Activated CD4-positive, CD25-positive, alpha-beta regulatory T cell (primary cell): ENCODE measurements at places on chromosomes 12 and 14.

DNA sequence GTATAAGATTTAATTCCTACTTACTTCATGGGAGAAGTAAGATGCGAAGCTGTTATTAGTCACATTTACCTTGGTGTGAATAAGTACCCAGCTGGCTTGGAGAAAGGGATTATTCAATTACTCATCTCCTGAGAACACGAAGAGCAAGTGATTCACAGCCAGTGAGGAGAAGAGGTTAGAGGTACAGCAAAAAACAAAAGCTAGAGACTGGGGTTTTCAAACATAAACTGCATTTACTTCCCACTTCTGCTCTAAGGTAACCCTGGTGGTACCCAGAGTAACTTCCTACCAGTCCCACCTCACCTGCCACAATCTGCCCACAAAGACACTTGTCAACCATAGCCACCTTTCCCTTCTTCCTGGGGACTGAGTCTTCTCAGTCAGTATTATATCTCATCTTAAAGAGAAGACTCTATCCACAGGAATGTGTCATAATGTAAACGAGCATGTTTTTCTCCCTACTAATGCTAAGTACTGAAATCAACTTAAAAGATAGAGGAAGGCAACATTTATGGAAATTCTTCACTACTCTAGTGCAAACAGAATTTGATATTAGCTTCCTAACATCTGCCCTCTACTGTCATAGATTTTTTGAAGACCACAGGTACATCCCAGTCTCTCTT lies 6.0 kb upstream of the IL22 start:
- no peak for DNase-seq

- no peak for DNase-seq
These were observed 75.9 kb upstream of the AVPR1A start for GRCh38 chr12:63226792-63227463.

DNA sequence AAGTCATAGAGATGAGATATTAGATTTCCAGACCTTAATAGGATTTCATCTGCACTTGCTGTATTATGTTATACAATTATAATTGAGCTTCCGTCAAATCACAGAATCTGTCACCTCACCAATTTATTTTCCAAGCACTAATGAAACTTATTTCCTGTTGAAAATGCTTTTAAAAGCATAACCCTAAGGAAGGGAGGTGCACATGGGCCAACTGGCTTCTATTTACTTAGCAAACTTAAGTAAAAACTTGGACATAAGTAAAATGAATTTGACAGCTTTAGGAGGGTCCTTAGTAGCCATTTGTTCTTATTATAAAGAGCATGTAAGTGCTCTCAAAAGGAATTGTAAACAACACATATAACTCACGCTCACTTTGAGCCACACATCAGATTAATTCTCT lies 462.2 kb upstream of the TMPO start:
- DNase-seq = no peak

DNA sequence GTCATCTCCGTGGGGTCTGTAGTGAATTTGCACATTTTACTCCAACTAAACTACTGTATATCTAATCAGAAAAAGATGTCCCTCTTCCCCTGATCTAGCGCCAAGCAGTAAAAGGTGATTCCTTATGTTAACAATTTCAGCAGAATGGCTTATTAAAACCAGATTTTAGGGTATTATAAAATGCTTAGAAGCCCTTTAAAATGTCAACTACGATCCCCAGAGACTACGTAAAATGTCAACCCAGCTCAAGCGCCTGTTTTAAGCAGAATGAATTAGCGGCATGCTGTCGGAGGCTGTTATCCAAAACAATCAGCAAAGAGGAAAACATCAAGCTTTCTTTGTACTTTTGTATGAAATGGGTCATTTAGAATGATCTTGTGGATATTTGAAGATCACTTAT lies 408.9 kb downstream of the SOX5 start:
- DNase-seq = no peak

DNA sequence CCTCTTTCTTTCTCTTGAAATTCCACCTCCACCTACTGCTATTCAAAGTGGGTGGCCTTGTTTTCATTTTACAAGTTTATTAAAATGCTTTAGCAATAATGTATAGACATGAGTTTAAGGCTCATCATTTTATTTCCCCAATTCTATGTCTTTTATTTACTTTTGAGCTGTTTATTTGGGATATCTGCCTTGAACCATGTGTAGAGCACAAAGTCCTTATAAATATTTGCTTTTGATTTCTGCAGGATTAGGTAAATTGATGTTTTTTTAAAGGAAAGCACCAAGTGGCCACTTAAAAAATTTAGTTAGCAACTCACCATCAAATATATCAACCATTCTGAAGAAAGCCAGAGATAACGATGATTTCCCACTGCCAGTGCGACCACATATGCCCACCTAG lies 39.8 kb upstream of the KCNJ8 start:
- no peak for DNase-seq
